ENCODE measurements at places on chromosomes 5 and 9.

GRCh38 chr5:91477408-91477807, 94.3 kb upstream of the ARRDC3 start:
- no peak for DNase-seq

GRCh38 chr9:3804103-3804502, 278.3 kb upstream of the RFX3 start:
- no peak for DNase-seq

DNA sequence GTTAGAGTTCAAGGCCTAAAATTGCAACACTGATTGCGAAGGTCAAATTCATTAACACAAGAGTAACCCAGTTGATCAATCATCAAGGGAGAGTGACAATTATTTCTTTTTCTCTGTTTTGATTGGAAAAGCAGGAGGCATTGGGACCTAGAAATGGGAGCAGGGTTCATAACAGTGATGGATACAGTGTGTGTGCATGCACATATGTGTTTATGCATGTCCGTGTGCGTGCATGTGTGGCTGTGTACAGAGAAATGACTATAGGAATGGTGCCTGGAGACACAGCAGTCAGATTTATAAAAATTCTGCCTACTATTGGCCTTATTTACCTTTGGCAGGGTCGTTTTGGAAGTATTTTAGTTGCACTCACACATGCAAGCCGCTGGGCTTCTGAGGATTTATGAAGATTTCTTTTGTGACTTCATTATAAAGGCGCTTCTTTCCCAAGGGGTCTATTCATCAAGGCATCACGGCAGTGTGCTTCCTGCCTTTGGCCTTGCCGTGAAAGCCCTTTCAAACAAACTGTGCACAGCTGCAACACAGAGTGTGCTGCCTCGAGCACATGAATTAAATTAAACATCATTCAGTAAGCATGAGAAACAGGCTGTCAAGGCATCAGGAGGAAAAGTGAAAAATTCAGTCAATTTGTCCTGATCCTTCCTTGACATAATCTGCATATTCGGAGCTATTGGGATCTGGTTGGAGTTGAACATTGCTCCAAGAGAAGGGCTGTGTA, 122.8 kb upstream of the PUM3 start:
- no peak for DNase-seq

- DNase-seq: no peak
These were observed 82.0 kb upstream of the TRIO start for GRCh38 chr5:14061106-14061505.

GRCh38 chr9:122394265-122395125, 23.7 kb downstream of the PTGS1 start:
- DNase-seq: no peak

GRCh38 chr5:17434982-17435381, 63.0 kb upstream of the TAF11L2 start:
- no peak for DNase-seq

GRCh38 chr5:107968998-107969397, 298.3 kb upstream of the EFNA5 start:
- DNase-seq: no peak

DNA sequence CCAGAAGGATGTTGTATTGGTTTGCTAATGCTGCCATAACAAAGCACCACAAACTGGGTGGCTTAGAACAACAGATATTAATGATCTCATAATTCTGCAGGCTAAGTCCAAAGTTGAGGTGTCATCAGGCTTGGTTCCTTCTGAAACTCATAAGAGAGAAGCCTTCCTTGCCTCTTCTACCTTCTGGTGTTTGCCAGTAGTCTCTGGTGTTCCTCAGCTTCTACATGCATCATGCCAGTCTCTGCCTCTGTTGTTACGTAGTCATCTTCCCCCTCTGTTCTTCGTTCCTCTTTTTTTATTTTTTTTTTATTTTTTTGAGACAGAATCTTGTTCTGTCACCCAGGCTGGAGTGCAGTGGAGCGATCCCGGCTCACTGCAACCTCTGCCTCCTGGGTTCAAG, 61.8 kb downstream of the LRRC70 start:
- no peak for DNase-seq

DNA sequence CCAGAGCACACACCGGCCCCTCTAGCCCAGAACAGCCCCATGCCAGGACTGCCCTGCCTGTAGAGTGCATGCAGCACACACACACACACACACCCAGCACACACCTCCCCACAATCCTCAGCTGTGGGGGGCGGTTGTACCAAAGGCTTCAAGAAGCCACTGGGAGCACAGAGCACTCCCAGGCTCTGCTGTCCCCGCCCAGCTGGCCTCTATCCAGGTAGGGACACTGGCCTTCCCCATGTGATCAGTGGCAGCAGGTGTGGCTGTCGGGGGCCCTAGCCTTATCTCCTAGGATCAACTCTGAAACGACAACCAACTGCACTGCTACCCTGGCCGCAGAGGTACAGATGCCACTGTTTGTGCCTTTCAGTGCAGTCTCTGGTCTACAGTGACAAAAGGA, 2.0 kb downstream of the ANAPC2 start:
- no peak for DNase-seq

DNA sequence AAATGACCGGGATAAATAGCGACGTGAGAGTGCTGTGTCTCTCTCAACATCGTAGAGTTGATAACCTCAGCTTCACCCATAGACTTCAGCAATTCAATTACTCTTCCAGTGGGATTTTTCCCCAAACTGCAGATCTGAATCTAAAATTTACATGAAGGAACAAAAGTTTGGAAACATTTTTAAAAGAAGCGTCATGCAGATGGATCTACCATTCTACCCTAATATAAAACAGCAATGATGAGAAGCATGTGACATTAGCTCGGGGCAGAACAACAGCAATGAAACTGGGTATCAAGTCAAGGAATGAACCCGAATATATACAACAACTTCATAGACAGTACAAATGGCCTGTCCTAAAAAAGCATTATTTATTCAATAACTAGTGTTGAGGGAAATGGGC, 18.8 kb downstream of the GLT6D1 start:
- no peak for DNase-seq

GRCh38 chr9:76377791-76378190, 16.4 kb downstream of the RFK start:
- DNase-seq: no peak

- no peak for DNase-seq
These were observed 242.5 kb downstream of the BNC2 start for GRCh38 chr9:16627967-16628366.

GRCh38 chr5:179620293-179620692, 3.2 kb downstream of the HNRNPH1 start:
- no peak for DNase-seq

DNA sequence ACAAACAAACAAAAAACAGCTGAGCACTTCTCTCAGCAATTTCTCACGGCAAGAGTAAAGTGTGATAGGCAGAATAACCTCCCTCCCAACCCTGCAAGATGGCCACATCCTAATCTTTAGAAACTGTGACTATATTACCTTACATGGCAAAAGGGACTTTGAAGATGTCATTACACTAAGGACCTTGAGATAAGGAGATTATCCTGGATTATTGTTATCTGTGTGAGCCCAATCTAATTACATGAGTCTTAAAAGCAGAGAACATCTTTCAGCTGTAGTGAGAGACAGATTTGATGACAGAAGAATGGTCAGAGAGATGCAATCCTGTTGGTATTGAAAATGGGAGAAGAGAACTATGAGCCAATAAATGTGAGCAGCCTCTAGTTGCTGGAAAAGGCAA, 347.9 kb downstream of the CDH9 start:
- DNase-seq: no peak

- no peak for DNase-seq
These were observed 269.8 kb upstream of the CDH9 start for GRCh38 chr5:27308153-27308552.

- DNase-seq: no peak
These were observed 532.5 kb downstream of the KIF4B start for GRCh38 chr5:155546075-155546474.

DNA sequence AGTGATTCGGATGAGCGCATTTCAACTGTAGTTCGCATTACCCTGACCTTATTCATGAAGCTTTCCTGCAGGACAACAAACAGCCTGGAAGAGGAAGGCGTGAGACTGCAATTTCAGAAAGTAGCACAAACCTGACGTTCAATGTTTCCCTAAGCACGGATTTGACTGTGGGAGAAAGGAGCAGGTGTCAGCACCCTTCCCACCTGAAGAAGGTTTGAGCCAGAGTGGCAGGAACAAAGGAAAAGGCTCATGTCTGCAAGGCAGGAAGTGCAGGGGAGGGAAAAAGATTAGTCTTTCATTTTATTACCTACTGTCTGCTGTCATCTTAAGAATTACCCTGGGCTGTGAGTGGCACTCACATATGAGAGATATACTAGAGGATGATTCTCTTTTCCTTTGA, 114.0 kb downstream of the MED10 start:
- no peak for DNase-seq

DNA sequence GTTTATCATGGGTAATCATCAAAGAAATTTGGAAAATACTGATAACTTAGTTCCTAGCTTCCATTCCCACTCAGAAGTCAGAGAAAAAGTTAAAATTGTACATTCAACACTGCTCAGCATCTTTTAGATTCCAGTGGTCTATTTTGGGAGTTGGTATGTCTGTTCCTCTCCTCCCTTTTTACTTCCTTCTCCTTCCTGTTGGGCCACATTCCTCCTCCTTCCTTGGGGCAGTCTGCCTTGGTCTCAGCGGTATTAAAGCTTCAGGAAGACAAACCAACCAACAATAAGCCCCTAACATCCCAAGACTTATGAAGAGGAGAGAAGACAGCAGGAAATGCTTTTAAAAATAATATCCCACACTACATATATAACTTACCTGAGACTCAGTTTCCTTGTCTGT, 49.9 kb upstream of the SSBP2 start:
- DNase-seq: no peak

DNA sequence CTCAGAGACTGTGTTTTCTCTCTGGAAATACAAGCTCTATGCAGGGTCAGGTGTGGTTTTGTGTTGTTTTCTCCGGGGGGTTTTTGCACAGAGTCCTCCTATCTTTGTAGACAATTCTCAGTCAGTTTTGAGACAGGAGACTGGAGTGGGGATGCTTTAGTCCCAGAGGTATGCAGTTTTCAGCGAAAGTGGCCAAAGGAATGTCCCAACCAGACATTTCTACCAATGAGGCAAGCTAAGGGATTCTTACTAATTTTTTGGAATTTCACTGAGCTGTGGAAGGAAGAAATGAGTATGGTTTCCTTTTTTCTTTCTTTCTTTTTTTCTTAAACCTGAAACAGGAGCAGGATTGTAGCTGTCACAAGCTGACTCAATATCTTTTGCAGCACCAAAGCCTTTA, 35.3 kb upstream of the PLPP1 start:
- DNase-seq: no peak

DNA sequence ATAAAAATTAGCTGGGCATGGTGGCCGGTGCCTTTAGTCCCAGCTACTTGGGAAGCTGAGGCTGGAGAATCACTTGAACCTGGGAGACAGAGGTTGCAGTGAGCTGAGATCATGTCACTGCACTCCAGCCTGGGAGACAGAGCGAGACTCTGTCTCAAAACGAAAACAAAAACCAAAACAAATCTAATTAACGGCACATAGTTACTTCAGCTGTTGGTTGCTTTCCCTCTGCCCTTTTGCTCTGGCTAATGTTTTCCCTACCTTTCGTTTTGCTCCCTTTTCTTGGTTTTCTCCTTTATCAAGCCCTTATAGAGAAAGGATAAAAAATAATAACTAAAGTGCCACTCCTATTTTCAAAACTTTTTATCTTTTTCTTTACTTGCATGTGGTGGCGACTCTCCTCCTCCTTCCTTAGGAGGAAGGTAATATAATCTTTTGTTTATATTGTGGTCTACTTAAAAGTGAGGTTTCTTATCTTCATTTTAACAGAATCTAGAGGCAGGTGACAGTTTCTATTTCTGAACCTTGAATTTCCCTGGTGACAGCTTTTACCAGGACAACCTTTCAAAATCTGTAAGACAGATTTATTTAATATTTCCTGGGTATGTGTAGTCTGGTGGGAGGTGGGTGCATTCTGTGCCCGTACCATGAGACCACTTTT, 125.4 kb downstream of the ARHGEF28 start:
- no peak for DNase-seq

DNA sequence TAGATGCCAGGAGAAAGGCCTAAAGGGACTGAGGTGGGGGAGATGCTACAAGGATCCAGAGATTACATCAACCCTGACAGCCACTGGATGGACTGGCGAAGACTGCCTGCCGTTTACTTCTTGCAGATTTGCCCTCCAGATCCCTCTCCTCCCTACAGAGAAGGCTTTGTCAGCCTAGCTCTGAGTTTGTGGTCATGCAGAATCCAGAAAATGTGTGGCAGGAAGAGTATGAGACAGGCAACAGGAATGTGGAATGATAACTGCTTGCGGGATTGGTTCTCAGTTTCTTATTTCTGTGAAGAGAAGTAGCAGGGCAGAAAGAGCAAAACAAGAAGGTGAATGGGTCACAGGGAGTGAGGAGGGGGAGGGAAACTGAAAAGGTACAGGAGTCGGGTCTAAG, 129.6 kb downstream of the TLE1 start:
- DNase-seq: no peak

DNA sequence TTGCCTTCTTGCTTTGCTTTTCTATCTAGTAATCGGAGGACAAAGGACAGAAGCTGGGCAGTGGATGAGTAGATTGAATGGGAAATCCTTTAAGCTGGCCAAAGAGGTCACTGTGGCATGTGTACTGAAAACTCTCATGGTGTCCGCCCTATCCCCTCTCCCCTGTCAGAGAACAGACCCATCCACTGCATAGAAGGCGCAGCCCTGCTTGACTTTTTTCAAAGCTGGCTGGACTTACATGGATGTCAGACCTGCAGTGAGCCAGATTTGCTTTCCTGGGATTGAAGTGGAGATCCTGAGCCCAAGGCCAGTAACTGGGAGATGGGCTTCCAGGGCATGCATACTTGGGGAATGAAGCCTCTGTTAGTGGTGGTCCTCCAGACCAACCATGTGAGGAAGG, 329.5 kb downstream of the TRPM3 start:
- no peak for DNase-seq

DNA sequence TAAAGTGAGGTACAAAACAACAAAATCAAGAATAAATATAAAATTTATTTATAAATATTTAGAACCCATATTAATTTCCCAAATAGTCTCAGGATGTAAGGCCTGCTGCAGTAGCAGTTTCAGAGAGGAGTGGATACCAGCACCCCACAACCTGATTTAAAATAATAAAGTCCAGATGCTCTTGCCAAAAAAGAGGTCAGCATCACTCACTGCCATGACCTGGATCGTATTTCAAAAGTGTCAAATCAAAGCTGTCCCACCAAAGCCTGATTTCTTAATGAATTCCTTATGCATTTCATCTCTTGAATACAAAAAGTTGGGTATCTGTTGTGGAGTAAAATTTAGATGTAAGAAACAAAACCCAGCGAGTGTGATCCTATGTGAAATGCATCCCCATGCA, 58.0 kb upstream of the ROR2 start:
- DNase-seq: no peak

GRCh38 chr9:134633362-134634142, 8.1 kb upstream of the COL5A1 start:
- DNase-seq: no peak

GRCh38 chr5:73582285-73583145, 17.0 kb downstream of the UTP15 start:
- DNase-seq: no peak

Data from stimulated activated CD4-positive, alpha-beta T cell treated with anti-CD3 and anti-CD28 coated beads, Interleukin-12 subunit alpha, Interleukin-12 subunit beta, amount 100 ng/mL, for 48 hours (primary cell).